ENCODE measurements at places on chromosomes 7 and 10.

- DNase-seq: no peak
These were observed 134.7 kb upstream of the RHOBTB1 start for GRCh38 chr10:61078542-61079275.

GRCh38 chr10:113782367-113782766, 30.9 kb downstream of the PLEKHS1 start:
- no peak for DNase-seq

DNA sequence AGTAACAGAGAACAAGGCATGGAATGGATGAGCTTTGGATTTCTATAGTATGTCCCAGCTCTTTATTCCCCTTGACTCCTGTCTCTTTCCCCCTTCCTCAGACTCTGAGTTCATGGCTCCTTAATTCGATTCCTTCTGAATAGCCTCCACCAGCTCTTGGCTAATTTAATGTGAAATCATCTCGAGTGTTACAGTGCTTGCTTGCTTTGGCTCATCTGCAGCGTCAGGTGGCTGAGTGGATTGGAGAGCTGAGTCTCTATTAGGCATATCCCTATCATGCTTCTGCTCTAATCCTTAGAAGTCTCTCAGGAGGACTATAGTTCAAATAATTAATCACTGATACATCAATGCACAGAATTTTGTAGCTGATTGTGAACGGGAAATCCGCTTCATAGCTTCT, 134.6 kb downstream of the LRRC4 start:
- DNase-seq: no peak

GRCh38 chr10:94677691-94678090, 5.8 kb upstream of the CYP2C18 start:
- no peak for DNase-seq

DNA sequence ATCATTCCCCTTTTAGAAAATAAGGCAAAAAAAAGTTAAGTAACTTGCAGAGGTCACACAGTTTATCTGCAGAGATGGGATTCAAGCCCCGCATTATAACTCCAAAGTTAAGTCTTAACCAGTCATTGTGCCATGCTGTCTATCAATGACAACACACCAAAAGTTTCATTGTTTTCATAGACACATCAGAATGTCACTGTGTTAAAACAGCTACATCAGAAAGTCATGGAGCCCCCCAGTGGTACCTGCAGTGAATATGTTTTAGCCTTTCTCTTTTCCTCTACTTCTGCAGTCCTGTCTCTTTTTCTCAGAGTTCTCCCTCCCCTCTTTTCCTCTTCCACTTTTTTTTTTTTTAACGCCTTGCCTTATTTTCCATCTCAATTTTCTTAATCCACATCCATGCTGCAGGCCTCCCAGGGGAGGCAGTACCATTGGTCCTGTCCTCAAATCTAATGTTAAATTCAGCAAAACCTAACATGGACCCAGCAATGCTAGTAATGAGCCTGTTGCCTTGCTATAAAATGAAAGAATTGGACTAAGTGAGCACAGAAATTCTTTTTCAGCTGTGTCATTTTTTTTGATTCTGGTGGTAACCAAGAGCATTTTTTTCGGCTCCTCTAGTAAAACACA, 3.8 kb upstream of the NRCAM start:
- no peak for DNase-seq

DNA sequence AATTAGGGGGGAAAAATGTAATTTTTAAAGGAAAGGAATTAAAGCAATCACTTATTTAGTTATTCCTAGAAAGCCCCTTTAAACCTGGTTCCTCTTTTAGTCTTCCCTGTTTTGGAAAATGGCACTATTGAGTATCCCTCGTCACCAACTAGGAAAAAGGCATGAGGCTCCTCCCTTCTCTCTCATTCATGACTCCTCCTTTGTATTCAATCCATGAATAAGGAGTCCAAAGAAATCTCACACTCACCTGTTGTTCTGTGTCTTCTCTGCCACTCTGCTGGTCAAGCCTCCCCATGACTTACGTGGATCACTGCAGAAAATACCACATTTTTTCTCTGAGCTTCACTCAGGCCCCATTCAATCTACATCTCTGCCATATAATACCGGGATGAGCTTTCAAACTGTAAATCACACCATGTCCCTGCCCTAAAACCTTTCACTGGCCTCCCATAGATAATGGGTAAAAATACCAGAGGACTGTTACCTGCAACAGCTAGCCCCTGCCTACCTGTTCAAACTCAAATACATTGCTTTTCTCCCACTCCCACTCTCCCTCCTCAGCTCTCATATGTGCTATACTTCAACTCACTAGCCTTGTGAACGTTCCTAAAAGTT, 5.5 kb upstream of the VWDE start:
- no peak for DNase-seq

DNA sequence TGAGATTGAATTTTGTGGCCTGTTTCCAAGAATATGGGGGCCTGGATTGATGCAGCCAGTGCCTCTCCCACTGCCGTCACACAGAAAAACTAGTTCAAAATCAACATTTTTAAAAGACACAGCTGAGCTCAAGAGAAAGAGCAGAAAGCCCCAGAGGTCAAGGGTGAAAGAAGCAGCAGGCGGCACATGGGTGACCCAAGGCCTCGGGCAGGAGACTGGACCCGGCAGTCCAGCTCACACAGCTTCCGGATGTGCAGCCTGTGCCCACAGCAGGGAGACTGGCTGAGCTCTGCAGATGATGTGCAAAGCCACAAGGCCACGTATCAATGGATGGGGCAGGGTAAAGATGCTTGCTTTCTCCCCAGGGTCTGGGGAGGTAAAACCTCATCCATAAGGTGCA, 50.4 kb upstream of the RNF32 start:
- no peak for DNase-seq

DNA sequence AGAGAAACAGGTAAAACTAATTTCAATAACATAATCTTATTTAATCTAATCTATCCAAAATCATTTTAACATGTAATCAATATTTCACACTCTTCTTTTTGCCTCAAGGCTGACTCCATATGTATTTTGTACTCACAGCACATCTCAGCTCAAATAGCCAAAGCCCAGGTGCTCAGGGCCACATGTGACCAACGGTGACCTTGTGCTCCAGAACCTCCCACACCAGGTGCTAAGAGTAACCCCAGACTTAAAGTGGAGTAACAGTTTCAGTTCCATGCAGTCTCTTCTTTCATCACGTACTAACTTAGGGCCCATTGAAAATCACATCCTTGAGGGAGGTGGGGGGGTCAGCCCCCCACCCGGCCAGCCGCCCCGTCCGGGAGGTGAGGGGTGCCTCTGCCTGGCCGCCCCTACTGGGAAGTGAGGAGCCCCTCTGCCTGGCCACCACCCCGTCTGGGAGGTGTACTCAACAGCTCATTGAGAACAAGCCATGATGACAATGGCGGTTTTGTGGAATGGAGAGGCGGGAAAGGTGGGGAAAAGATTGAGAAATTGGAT, 47.3 kb downstream of the NCAPG2 start:
- DNase-seq: no peak

GRCh38 chr10:99711129-99711719, 20.7 kb downstream of the COX15 start:
- no peak for DNase-seq

GRCh38 chr7:98771941-98772603, 97.7 kb downstream of the TMEM130 start:
- DNase-seq: no peak

GRCh38 chr10:87541114-87541513, 36.4 kb downstream of the MINPP1 start:
- DNase-seq: no peak

- DNase-seq: no peak
These were observed 648.1 kb downstream of the ANKRD7 start for GRCh38 chr7:118872568-118872967.

GRCh38 chr10:121152033-121152432, 300.9 kb downstream of the WDR11 start:
- DNase-seq: no peak

GRCh38 chr10:110931769-110932381, 12.5 kb downstream of the SHOC2 start:
- DNase-seq: no peak

DNA sequence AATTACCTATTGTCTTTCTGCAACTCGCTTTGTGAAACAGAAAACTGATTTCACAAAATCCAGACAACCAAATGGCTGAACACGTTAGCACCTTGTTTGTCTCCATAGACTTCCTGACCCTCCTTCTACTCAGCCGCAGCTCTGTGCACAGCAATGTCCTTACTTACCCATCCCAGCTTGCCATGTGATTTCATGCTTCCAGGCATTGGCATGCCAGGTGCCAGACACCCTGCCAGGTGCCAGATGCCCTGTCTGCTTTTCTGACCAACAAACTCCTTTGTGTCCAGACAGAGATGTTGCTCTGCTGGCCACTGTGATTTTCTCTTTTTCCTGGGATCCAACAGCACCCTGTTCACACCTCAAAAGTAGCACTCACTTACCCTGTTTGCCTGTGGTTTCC, 16.1 kb upstream of the FAM170B start:
- no peak for DNase-seq

DNA sequence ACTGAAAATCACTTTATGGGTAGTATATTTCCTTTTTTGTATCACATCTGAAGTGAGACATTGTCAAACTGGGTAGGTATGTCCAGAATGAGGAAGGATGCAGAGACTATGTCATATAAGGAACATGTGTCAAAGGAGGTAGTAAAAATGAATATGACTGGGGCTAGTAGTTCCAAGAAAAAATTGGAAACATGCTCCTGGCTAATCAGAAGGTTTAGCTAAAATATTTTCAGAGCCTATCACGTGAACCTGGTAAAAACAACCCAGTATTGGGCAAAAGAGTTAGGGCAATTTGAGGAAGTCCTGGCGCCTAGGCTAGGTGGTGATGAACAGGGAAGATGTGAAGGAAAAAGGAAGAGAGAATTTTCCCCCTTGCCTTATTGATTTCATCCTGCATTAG, 26.4 kb downstream of the ENTPD1 start:
- no peak for DNase-seq

DNA sequence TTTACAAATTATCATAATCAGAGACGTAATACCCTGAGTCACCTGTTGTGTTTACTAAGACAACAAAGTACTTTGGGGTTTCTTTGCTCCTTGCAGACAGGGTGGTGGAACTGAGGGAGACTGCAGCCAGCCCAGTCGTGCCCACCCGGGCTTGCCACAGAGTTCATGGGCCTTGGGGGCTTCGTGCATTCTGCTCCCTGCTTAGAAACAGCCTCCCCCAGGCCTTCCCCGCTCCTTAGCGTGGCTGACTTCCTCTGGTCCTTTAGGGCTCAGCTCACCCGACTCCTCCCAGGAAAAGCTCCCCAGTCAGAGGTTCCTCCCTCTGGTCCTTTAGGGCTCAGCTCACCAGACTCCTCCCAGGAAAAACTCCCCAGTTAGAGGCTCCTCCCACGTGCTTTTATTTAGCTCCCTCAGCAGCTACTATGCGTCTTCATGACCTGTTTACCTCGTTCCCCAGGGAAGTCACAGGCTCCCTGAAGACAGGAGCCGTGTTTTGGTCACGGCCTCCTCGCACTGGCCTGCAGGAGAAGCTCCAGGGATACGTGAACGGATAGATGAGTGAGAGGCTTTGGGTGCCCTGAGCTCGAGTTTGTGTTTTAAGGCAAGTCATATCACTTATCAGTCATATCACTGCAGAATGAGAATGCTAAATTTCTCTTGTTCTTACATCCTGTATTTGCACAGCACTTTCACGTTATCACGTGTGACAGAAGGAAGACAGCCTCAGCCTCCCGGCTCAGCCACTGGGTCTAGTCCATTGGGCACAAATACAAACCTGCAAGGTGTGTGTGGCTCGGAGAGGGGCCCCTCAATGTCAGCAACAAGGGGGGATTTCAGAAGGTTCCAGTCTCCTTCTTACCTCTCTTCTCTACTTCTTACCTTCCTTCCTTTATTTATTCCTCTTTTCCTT, 52.7 kb upstream of the VIPR2 start:
- no peak for DNase-seq

DNA sequence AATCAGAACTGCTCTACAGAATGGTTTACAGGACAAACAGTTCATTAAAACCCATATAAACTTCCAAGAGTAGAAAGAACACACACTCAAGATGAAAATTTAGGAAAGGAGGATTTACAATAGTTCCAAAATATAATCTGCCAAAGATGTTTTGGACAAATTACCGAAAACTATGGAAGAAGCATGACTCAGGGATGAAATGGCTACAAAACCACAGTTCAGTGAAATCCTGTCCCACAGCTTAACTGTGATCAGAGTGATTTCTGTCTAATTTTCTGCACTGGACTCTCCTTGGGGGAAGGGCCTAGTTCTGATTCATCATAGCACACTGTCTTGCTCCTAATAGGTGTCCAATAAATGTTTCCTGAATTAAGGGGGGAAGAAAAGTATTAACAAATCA, 82.2 kb downstream of the HIPK2 start:
- no peak for DNase-seq

- no peak for DNase-seq
These were observed 8.3 kb downstream of the IQCE start for GRCh38 chr7:2566890-2567678.

All from cerebellar nuclear complex (tissue), 1 donor.